ENCODE measurements at places on chromosomes 5 and 9.

- peaks cover 97% of the 10 kb centered on the region for H3K36me3 ChIP-seq
- H3K4me1 ChIP-seq, result peaks cover 45% of the 10 kb centered on the region
- no peaks in the 10 kb centered on the region for H3K27me3 ChIP-seq
- H3K27ac ChIP-seq, result no peak overlapping the region
- H3K4me3 ChIP-seq, result no peak overlapping the region
Observed at GRCh38 chr9:121770415-121771273, 119.2 kb downstream of the DAB2IP start.

GRCh38 chr9:32644698-32645097 lies 9.2 kb upstream of the TAF1L start:
- H3K27me3 ChIP-seq, result no peaks in the 10 kb centered on the region
- no peak overlapping the region for H3K27ac ChIP-seq
- DNase-seq, result peak; percentile 34
- H3K4me1 ChIP-seq, result no peaks in the 10 kb centered on the region

GRCh38 chr9:120837921-120838320 lies 4.8 kb downstream of the PSMD5 start:
- peaks cover 9% of the 10 kb centered on the region for H3K36me3 ChIP-seq

DNA sequence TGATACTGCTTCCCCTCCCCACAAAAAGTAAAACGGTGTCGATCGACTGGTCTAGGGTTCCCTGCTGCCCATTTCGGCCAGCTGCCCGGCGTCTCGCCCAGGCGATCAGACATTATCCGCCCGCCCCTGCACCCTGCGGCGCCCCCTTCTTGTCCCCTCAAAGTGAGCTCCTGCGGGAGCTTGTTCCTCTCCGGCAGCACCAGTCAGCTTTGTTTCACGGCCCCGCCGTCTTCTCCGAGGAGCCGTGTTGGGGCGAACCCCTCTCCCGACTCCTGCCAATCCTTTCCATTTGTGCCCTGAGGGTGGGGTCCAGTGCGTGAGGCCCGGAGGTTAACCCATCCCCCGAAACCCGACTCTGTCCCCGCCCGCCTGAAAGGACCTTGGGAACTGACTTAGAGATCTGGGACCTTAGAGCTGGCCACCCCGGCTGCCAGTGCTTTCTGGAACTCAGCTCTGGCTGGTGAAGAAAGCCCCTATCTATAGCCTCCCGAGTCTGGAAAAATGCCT lies 518 bp downstream of the UBE2B start:
- no peaks in the 10 kb centered on the region for H3K27me3 ChIP-seq
- H3K27ac ChIP-seq, result peak overlapping the region; percentile 98
- DNase-seq, result no peak
- H3K4me3 ChIP-seq, result peak overlapping the region; percentile 68
- H3K4me1 ChIP-seq, result peaks cover 12% of the 10 kb centered on the region
- peaks cover 4% of the 10 kb centered on the region for H3K36me3 ChIP-seq

GRCh38 chr5:157890836-157891597 lies 32.1 kb upstream of the CLINT1 start:
- H3K4me3 ChIP-seq, result no peak overlapping the region
- DNase-seq, result no peak
- no peaks in the 10 kb centered on the region for H3K4me1 ChIP-seq
- H3K27me3 ChIP-seq, result no peaks in the 10 kb centered on the region
- no peaks in the 10 kb centered on the region for H3K36me3 ChIP-seq

DNA sequence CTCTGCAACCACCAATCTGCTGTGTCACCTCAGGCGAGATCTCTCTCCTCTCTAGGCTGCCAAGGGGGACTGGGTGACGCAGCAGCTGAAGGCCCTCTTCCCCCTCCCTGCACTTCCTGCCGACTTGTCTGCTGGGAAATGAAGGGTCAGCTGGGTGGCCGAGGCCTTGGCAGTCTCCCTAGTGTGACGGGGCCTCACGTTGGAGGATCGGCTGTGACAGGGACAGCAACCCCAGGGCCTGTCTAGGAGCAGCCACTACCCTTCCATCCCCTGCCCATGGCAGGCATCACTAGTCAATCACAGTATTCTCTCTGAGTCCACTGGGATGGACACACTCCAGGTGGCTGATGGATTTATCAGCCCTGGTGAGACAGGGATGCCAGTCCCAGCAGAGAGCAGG lies 107.3 kb upstream of the SARDH start:
- DNase-seq, result no peak
- peaks cover 41% of the 10 kb centered on the region for H3K36me3 ChIP-seq
- peaks cover 77% of the 10 kb centered on the region for H3K4me1 ChIP-seq

- peaks cover 10% of the 10 kb centered on the region for H3K36me3 ChIP-seq
- peaks cover 5% of the 10 kb centered on the region for H3K4me1 ChIP-seq
- no peak within 1 kb of the TSS for H3K27ac ChIP-seq
- H3K27me3 ChIP-seq, result no peaks in the 10 kb centered on the region
Observed at GRCh38 chr5:176899296-176899891, at the start of gene HK3. TSS of gene HK3 (minus strand) at chr5:176899346. CDS start at chr5:176896159, 3,187 bp downstream.

- H3K4me1 ChIP-seq, result peaks cover 2% of the 10 kb centered on the region
- no peaks in the 10 kb centered on the region for H3K36me3 ChIP-seq
- H3K4me3 ChIP-seq, result no peak overlapping the region
- DNase-seq, result no peak
- H3K27ac ChIP-seq, result no peak overlapping the region
Observed at GRCh38 chr5:39148983-39149534, 70.3 kb downstream of the FYB1 start.

DNA sequence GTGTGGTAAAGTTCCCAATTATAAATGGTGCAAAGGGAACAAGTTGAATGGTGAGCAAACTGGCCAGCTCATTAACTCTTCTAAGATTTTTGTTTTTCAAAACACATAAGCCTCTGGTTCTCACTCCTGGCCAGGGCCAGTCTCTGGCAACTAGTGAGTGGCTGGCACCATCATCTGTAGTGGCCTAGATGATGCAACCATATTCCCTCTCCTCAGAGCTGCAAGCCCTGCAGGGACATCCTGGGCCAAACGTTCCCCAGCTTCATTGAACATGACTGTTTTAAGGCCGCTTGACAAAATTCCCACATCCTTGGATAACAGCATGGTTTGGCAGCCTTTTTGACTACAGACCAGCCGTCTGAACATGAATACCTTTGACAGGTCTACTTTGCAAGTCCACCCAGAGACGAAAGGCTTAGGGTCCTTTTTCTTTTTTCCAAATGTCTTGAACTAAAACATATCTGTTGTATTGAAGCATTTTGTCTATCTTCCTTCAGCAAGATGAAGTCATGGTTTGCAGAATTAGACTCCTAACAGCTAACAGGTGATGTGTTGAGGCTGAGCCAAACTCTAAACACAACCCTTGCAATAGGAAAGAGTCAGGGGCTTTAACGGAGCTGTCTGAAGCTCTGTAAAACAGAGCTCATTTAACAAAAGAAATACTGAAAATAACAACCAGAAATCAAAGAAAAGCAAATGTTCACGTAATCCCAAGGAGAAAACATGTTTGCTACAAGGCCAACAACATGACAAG lies 23.8 kb downstream of the MACROH2A1 start:
- no peak for DNase-seq
- H3K27me3 ChIP-seq, result no peaks in the 10 kb centered on the region
- no peak overlapping the region for H3K4me3 ChIP-seq
- H3K36me3 ChIP-seq, result peaks cover 34% of the 10 kb centered on the region
- peaks cover 7% of the 10 kb centered on the region for H3K4me1 ChIP-seq
- no peak overlapping the region for H3K27ac ChIP-seq

All from spinal cord (tissue), 10 donors.